Hepatic stellate cell (primary cell): ENCODE measurements at places on chromosomes 5 and 9.

GRCh38 chr9:99128133-99128406 lies 23.2 kb downstream of the TGFBR1 start:
- no peak for DNase-seq

- DNase-seq, result no peak
Measured at GRCh38 chr9:96158909-96159575, 142.9 kb downstream of the HSD17B3 start.

- DNase-seq, result no peak
Measured at GRCh38 chr9:98838868-98839565, 31.5 kb downstream of the GALNT12 start.

GRCh38 chr9:69377981-69378380 lies 53.0 kb downstream of the ENTREP1 start:
- no peak for DNase-seq

DNA sequence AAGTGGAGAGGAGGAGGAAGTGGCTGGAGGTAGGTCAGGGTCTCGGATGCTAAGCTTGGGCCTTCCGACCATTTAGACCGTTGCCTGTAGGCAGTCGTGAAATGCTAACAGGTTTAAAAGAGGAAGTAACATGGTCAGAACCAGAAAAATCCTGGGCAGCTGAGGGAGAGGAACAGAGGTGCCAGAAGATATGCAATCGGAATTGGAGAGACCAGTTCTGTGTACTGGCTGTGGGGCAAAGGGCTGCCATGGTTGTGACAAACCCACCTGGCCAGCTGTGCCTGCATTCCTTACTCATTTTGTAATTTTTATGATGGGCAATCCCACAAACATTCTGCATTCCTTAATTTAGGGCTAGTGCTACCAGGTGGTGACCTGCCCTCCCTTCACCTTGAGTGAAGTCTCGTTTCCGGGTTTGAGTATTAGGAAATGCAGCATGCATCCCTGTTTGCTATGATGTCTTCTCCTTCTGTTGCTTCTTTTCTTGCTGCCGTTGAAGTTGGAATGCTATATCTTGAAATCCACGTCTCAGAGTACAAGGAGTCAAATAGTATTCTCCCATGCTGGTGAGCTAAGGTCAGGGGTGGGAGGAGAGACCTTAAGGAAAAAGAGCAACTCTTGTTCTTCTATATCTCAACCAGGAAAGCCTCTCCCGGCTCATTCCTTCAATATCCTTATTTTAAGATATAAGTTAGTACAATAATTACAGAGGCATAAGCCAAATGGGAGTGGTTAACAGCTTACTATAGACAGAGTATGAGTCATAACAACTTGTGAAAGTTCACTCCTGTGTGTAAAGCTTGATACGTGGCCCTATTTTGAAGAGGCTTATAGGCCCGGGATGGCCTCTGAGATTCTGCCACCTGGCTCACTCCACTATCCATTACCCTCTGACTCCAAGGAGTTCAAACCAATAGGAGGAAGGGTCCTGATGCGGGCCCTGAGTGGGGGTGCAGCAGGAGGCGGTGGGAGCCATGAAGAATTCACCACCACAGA lies 37.0 kb downstream of the B4GALT1 start:
- no peak for DNase-seq

GRCh38 chr9:109733690-109734089 lies 46.3 kb upstream of the PALM2AKAP2 start:
- DNase-seq, result peak; percentile 27

DNA sequence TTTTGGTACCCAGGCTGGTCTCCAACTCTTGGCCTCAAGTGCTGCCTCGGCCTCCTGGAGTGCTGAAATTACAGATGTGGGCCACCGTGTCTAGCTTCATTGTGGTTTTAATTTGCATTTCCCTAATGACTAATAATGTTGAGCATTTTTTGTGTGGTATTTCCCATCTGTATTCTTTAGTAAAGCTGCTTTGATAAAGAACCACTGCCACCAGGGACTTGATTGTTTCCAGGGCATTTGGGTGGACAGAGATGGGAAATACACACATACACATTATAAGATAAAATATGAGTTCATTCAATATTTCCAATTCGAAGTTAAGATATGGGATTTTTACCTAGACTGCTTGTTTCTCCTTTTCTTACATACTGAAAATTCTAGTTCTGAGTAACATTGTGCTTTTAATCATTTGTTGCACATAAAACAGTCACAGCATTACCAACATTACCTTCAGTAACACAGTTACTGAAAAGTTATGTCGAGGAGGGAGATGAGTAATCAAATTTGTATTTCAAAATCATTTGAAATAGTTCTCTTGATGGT lies 28.9 kb downstream of the HABP4 start:
- DNase-seq, result no peak

GRCh38 chr5:142720641-142721271 lies 34.9 kb upstream of the FGF1 start:
- DNase-seq, result no peak

- DNase-seq, result no peak
Measured at GRCh38 chr5:11482011-11482410, 422.2 kb downstream of the CTNND2 start.

DNA sequence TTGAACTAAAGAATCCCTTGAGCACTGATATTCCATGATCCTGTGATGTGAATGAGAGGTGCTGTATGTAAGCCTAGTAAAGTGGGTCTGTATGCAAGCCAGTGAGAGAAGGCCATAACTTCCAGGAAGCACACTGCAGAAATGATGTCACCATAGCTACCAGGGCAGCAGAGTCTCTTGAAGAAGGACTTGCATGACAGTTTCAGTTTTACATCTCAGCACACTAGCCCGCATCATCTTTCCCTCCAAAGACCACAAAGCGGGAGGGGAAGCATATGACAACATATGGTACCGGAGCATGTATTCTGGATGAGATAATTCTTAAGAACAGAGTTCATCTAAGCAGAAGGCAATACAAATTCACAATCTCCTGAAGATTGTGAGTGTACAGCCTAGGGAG lies 37.6 kb upstream of the MAST4 start:
- DNase-seq, result no peak

GRCh38 chr5:44242791-44243190 lies 146.4 kb downstream of the FGF10 start:
- DNase-seq, result no peak

GRCh38 chr5:154506049-154506715 lies 28.2 kb upstream of the HAND1 start:
- no peak for DNase-seq

- peak; percentile 70 for DNase-seq
Measured at GRCh38 chr9:126805554-126806262, 868 bp downstream of the ZBTB43 start.

GRCh38 chr5:37892586-37892985 lies 52.7 kb upstream of the GDNF start:
- no peak for DNase-seq

GRCh38 chr5:125057912-125058826 lies 311.7 kb upstream of the ZNF608 start:
- no peak for DNase-seq

DNA sequence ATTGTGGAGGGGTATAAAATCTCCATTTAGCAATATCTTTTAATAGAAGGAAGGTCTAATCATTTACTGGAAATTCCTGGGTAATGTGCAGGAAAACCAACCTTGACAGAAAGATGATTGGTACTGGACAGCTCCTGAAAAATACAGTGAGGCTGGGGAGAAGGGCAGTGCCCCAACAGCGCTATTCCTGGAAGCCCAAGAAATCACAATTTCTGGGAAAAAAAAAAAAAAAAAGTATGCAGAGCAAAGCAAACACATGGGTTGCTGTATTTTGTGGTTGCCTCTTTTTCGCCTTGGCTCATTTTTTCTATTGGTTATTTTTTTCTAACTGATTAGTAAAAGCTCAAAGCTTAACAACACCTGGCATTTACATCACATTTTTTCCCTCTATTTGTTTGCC lies 249.7 kb downstream of the ENC1 start:
- DNase-seq, result no peak
